ENCODE measurements at places on chromosomes 16 and 17. TPM values are rescaled to one million over a fixed set of nuclear protein-coding genes. Genes with fewer than 3 reads are reported as not detected.

DNA sequence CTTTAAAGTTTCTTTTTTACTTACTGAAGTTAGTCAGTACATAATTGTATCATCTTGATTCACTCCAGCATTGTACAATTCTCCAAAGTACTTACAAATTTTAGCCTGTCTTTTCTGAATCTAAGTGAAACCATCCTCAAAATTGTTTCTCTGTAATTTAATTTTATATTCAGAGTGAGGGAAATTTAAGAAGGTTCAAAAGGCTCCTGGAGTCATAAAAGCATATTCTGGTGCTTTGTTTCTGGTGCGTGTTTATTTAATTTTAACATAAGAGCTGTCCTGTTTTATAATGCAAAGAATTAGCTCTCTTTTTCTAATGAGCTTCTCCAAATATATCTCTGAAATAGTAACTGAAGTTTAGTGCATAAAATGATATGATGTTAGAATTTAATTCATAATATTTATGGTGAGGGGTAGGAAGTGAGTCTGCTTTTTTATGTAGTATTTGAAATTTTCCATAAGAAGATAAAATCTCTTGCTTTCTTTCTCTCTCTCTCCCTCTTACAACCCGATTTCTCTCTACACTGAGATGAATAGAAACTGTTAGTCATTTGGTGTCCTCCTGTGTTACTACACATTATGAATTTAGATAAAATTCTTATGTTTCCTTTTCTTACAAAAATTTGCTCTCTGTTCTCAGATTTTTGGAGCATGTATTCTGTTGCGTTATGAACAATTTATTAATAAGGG is 339.8 kb downstream of the BCAS3 start:
- no peak for ATAC-seq

GRCh38 chr17:42639525-42640113 is 19.5 kb upstream of the TUBG2 start:
- ATAC-seq = no peak

The MYH13 gene
- not detected for total RNA-seq

The CLDN6 gene
- 2.3 TPM for total RNA-seq

The DNAH3 gene
- not detected for total RNA-seq

The RGS11 gene
- total RNA-seq = 2.4 TPM
